Tibial nerve (tissue), 4 donors: ENCODE measurements at places on chromosomes 3 and 15. TPM values are rescaled to one million over a fixed set of nuclear protein-coding genes. Genes with fewer than 3 reads are reported as not detected.

DNA sequence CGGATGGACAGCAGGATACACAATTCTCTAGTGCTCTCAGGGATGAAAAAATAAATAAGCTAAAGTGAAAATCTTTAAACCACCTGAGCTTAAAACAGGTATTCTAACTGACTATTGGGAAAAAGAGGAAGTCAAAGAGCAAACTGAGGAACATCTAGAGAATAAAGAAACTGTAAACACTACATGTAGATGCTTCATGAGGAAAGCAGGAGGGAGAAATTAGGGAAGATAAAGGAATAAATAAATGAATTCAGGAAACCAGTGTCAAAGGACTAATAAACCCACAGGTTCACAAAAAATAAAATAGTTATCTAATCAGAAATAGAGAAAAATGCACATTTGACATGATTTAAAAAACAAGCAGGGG lies 525 bp upstream of the MCCC1 start:
- H3K36me3 ChIP-seq = no peaks in the 10 kb centered on the region
- no peak for DNase-seq
- peak overlapping the region; percentile 93 for H3K27ac ChIP-seq
- H3K27me3 ChIP-seq = no peaks in the 10 kb centered on the region

DNA sequence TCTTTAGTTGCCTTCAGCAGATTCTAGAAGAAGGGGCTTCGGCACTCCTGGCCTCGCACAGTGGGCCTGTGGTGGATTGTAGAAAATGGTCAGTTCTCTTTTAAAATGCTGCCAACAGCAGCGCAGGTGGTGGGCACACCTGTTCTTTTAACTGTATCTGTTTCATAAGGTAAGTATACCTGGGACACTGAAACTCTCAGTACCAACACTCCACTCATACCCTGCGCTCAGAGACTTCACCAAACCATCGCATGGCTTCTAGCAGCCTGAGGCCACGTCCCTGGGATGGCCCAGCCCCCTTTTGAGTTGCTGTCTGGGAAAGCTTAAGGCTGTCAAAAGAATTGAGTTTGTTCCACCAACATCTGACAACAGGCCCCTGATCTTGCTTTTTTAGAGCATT lies 56.7 kb upstream of the MCF2L2 start:
- no peaks in the 10 kb centered on the region for H3K4me1 ChIP-seq
- DNase-seq = no peak
- no peak overlapping the region for H3K27ac ChIP-seq
- H3K27me3 ChIP-seq = no peaks in the 10 kb centered on the region

DNA sequence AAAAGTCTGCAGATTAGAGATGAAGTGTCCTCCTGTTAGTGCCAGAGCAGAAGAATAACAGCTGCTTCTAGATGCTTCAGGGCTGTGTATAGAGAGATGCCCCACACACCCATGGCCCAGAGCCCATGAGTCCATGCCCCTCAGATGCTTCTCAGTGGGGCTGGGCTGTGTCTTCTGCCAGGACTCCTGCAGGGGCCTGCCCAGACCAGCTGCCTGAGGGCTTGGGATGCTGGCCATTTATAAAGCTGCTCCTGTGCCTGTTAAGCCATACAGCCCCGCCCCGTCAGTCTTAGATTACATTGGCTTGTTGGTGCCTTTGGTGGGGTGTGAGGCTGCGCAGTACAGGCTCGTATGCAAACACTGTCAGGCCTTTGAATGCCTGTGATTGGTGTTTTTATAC lies 318.0 kb upstream of the CTDSPL start:
- DNase-seq = no peak
- no peaks in the 10 kb centered on the region for H3K36me3 ChIP-seq
- no peaks in the 10 kb centered on the region for H3K27me3 ChIP-seq
- peaks cover 5% of the 10 kb centered on the region for H3K4me1 ChIP-seq

DNA sequence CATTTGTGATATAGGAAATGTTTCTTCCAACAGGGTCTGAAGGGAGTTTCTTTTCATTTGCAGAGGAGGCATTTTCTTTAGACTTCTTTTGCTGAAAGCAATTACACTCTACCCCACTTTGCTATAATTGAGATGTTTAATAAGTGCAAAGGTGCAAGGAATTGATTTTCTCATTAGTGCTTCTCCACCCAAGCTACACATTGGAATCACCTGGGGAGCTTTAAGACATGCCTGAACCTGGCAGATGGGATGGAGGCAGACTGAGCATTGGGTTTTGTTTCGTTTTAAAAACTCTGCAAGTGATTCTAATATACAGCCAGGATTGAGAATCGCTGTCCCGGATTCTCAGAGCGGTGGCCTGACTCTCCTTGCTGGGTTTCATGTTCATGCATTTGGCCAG lies 52.1 kb downstream of the MYZAP start:
- H3K27ac ChIP-seq = no peak overlapping the region
- H3K27me3 ChIP-seq = no peaks in the 10 kb centered on the region
- DNase-seq = no peak
- no peaks in the 10 kb centered on the region for H3K4me1 ChIP-seq

- peak overlapping the region; percentile 80 for H3K27ac ChIP-seq
- no peaks in the 10 kb centered on the region for H3K27me3 ChIP-seq
- no peak for DNase-seq
- H3K4me3 ChIP-seq = no peak overlapping the region
- no peaks in the 10 kb centered on the region for H3K36me3 ChIP-seq
These were observed 165.1 kb upstream of the UBE2E1 start for GRCh38 chr3:23640471-23641146.

- peaks cover 7% of the 10 kb centered on the region for H3K4me1 ChIP-seq
- H3K27me3 ChIP-seq = no peaks in the 10 kb centered on the region
- no peak overlapping the region for H3K27ac ChIP-seq
- H3K4me3 ChIP-seq = no peak overlapping the region
- DNase-seq = no peak
These were observed 87.4 kb downstream of the OXNAD1 start for GRCh38 chr3:16352428-16352827.

DNA sequence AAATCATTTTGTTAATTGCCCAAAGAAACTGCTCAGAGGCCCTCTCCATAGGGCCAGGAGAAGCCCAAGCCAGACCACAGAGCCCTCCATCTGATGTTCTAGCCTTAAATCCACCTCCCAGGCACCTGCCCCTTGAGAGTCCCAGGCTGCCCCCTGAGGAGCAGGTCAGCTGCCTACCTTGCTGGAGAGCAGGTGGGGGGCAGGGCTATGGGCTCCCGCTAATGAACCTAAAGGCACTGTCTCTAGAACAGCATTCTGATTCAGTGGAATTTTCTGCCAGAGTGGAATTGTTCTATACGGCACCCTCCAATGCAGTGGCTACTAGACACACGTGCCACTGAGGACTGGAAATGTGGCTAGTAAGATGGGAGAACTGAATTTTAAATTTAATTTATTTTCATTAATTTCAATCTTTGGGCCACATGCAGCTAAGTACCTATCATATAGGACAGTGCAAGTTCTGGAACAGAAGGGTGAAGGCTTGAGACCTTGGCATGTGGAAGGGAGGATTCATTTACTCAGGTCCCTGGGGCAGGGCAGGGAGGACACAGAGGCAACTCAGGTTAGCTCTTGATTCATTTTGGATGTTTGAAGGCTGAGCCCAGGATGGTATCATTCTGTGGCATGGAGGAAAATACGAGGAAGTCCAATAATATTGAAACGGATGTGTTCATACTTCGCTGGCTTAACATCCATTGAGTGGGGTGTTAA lies 11.4 kb downstream of the AMOTL2 start:
- H3K27me3 ChIP-seq = no peaks in the 10 kb centered on the region
- DNase-seq = no peak
- peaks cover 95% of the 10 kb centered on the region for H3K4me1 ChIP-seq
- H3K27ac ChIP-seq = peak overlapping the region; percentile 100
- H3K4me3 ChIP-seq = no peak overlapping the region

GRCh38 chr3:36483709-36484108 lies 103.4 kb downstream of the STAC start:
- H3K36me3 ChIP-seq = no peaks in the 10 kb centered on the region
- no peak overlapping the region for H3K27ac ChIP-seq
- no peaks in the 10 kb centered on the region for H3K27me3 ChIP-seq
- H3K4me3 ChIP-seq = no peak overlapping the region
- H3K4me1 ChIP-seq = no peaks in the 10 kb centered on the region

DNA sequence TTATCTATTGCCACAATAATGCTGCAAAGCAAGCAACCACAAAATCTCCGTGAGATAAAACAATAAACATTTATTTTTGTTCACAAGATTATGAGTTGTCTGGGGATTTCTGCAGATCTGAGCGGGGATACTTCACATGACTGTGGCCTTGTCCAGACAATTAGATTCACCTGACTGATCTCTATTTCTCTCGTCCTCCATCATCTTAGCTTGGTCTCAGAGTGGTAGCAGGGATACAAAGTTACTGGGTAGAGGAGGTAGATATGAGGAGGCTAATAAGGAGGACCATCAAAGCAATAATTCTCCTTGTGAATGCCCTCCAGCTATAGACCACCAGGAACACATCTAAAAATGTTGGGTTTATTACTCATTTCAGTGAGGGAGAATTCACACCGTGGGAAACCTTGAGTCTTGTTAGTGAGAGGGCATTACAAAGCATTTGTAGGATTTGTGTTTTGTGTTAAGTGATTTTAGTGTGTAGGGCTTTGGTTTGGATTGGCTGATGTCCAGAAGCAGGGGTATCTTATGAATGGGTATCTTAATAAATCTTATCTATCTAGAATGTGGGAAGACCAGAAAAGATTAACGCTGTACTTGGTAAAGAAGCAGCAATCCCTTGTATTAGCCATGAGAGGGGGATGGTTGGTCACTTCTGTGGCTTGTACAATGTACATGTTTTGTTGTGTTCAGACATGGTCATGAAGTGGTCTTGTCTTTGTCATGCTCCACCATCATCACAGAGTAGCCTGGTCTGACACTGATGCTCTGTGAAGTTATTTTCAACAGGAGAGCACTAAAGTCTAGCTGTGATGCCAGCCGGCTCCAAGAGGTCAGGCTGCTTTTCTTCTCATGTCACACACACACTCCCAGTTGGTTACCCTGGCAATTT lies 287.6 kb upstream of the STT3B start:
- H3K27me3 ChIP-seq = no peaks in the 10 kb centered on the region
- H3K27ac ChIP-seq = no peak overlapping the region
- no peaks in the 10 kb centered on the region for H3K4me1 ChIP-seq
- no peak for DNase-seq
- H3K36me3 ChIP-seq = no peaks in the 10 kb centered on the region

DNA sequence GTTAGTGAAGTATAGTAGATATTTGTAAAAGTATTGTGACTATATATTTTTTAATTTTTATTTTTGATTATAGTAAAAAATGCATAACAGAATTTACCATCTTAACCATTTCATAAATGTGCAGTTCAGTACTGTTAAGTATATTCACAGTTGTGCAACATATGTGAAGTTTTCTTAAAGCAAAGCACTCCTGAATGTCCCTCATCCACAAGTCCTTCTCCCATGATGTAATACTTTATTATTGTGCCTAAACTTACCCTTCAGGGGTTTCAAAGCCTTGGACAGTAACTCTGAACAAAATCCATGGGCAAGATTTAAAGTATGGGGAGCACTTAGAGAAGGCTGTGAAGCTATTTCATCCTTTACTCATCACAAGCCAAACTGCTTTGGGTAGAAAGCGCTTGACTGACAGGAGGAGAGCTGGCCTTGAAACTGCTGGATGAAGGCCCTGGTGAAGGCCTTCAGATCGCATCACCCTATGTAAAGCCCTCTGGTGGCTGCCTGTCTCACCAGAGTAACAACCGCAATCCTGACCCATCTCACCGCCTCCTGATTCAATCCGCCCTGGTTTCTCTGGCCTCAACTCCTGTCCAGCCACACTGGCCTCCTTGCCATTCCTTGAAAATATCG lies 28.0 kb downstream of the LSM3 start:
- H3K36me3 ChIP-seq = no peaks in the 10 kb centered on the region
- H3K4me3 ChIP-seq = no peak overlapping the region
- no peak for DNase-seq
- peaks cover 12% of the 10 kb centered on the region for H3K4me1 ChIP-seq

GRCh38 chr3:173938159-173938558 lies 540.6 kb downstream of the NLGN1 start:
- H3K4me3 ChIP-seq = no peak overlapping the region
- H3K36me3 ChIP-seq = no peaks in the 10 kb centered on the region
- H3K27ac ChIP-seq = no peak overlapping the region
- no peaks in the 10 kb centered on the region for H3K27me3 ChIP-seq

- no peak overlapping the region for H3K4me3 ChIP-seq
- no peaks in the 10 kb centered on the region for H3K36me3 ChIP-seq
- no peaks in the 10 kb centered on the region for H3K27me3 ChIP-seq
- H3K4me1 ChIP-seq = peaks cover 7% of the 10 kb centered on the region
These were observed 25.5 kb upstream of the HHATL start for GRCh38 chr3:42728056-42728455.

GRCh38 chr15:101051291-101052030 lies 132.3 kb downstream of the LRRK1 start:
- no peak for DNase-seq
- peaks cover 15% of the 10 kb centered on the region for H3K36me3 ChIP-seq
- no peak overlapping the region for H3K4me3 ChIP-seq
- H3K27ac ChIP-seq = no peak overlapping the region

GRCh38 chr3:31765871-31766270 lies 215.2 kb downstream of the OSBPL10 start:
- no peaks in the 10 kb centered on the region for H3K4me1 ChIP-seq
- H3K4me3 ChIP-seq = no peak overlapping the region
- no peak for DNase-seq
- H3K27ac ChIP-seq = no peak overlapping the region
- H3K27me3 ChIP-seq = no peaks in the 10 kb centered on the region
- H3K36me3 ChIP-seq = no peaks in the 10 kb centered on the region

The IGDCC3 gene
- total RNA-seq = not detected

The FANCD2OS gene
- not detected for total RNA-seq

The ANKUB1 gene
- total RNA-seq = 1.4 TPM

The PPP1R14D gene
- not detected for total RNA-seq

The SKOR1 gene
- 1.5 TPM for total RNA-seq

The RMDN3 gene
- 39.1 TPM for total RNA-seq
